ENCODE measurements at places on chromosomes 1 and 21. TPM values are rescaled to one million over a fixed set of nuclear protein-coding genes. Genes with fewer than 3 reads are reported as not detected.

PROK1 gene
- not detected for total RNA-seq

ZNF648 gene
- total RNA-seq = not detected

AK5 gene
- total RNA-seq = 7.8 TPM

COL8A2 gene
- total RNA-seq = 0.12 TPM

ACOT11 gene
- 2.4 TPM for total RNA-seq

SELENBP1 gene
- total RNA-seq = 5.7 TPM

OXCT2 gene
- 0.60 TPM for total RNA-seq

ANKRD65 gene
- not detected for total RNA-seq

MAP10 gene
- total RNA-seq = 1.2 TPM

TMEM82 gene
- total RNA-seq = not detected

KCNJ6 gene
- total RNA-seq = 2.8 TPM

CNKSR1 gene
- 0.35 TPM for total RNA-seq

WDR64 gene
- total RNA-seq = not detected

MRPS14 gene
- 24.7 TPM for total RNA-seq

WDR47 gene
- total RNA-seq = 4.4 TPM

SPRR1A gene
- not detected for total RNA-seq

LRRC3 gene
- total RNA-seq = 1.0 TPM

CFHR4 gene
- total RNA-seq = not detected

LRRIQ3 gene
- total RNA-seq = 1.0 TPM

IARS2 gene
- 99.5 TPM for total RNA-seq

SLC1A7 gene
- total RNA-seq = not detected

S100A12 gene
- total RNA-seq = not detected

PIGR gene
- not detected for total RNA-seq

REN gene
- not detected for total RNA-seq

LRRC38 gene
- total RNA-seq = not detected

ST6GALNAC5 gene
- not detected for total RNA-seq

ADAM30 gene
- total RNA-seq = not detected

LCE1F gene
- total RNA-seq = not detected

ZBTB17 gene
- 12.0 TPM for total RNA-seq

PRCC gene
- total RNA-seq = 76.6 TPM

MTHFR gene
- 4.5 TPM for total RNA-seq

PRKCZ gene
- total RNA-seq = 6.5 TPM

ATP1A2 gene
- 0.04 TPM for total RNA-seq

C1QC gene
- total RNA-seq = not detected

AZIN2 gene
- 0.60 TPM for total RNA-seq

BTG2 gene
- total RNA-seq = 10.8 TPM

CELF3 gene
- total RNA-seq = not detected

RNF186 gene
- not detected for total RNA-seq

ADGRL4 gene
- not detected for total RNA-seq

KLHDC8A gene
- 0.62 TPM for total RNA-seq

EXO1 gene
- total RNA-seq = 25.4 TPM

NIPAL3 gene
- 7.9 TPM for total RNA-seq

CYP4A11 gene
- total RNA-seq = not detected
